Ovary (tissue), 10 donors: ENCODE measurements at places on chromosomes 1 and 21. TPM values are rescaled to one million over a fixed set of nuclear protein-coding genes. Genes with fewer than 3 reads are reported as not detected.
A peak's percentile ranks its signal among the peaks of the same experiment; 100 is the strongest.

DAP3 gene
- 140 TPM for total RNA-seq

OPRD1 gene
- total RNA-seq, result not detected

VWA5B1 gene
- not detected for total RNA-seq

PLPPR4 gene
- total RNA-seq, result 0.31 TPM

TTC39A gene
- 0.28 TPM for total RNA-seq

BTBD8 gene
- total RNA-seq, result 2.0 TPM

ATAD3C gene
- 5.2 TPM for total RNA-seq

CYP4A22 gene
- not detected for total RNA-seq

BEND5 gene
- 11.8 TPM for total RNA-seq

TINAGL1 gene
- 31.4 TPM for total RNA-seq

DNA sequence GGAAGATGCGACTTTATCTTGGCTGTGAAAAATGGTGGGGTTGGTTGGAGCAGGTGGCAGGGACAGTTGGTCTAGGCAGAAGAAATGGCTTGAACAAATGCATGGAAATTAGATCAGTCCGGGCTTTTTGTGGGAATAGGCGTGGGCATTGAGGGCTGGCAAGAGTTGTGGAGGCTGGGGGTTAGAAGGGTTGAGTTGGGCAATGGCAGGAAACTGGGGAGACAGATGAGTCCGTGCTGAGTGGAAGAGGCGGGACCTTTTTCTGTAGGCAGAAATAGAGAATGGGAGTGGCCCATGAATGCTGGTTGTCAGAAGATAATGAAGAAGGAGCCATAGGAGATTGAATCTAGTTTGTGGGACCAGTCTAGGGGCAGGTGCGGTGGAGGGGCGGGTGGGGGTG lies 6.9 kb downstream of the PDPN start:
- DNase-seq, result no peak

DNA sequence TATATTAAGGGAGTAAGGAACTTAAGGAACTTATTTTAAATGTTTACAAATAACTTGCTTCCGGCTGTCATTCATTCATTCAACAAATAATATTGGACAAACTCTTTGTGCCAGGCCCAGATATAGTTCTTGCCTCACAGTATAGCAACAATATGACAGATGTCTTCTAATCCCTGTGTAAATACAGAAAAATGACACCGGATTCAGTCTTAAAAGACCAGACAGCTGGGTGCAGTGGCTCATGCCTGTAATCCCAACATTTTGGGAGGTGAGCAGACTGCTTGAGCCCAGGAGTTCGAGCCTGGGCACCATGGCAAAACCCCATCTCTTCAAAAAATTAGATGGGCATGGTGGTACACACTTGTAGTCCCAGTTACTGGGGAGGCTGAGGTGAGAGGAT lies 23.7 kb downstream of the EIF2B3 start:
- no peak for DNase-seq

DNA sequence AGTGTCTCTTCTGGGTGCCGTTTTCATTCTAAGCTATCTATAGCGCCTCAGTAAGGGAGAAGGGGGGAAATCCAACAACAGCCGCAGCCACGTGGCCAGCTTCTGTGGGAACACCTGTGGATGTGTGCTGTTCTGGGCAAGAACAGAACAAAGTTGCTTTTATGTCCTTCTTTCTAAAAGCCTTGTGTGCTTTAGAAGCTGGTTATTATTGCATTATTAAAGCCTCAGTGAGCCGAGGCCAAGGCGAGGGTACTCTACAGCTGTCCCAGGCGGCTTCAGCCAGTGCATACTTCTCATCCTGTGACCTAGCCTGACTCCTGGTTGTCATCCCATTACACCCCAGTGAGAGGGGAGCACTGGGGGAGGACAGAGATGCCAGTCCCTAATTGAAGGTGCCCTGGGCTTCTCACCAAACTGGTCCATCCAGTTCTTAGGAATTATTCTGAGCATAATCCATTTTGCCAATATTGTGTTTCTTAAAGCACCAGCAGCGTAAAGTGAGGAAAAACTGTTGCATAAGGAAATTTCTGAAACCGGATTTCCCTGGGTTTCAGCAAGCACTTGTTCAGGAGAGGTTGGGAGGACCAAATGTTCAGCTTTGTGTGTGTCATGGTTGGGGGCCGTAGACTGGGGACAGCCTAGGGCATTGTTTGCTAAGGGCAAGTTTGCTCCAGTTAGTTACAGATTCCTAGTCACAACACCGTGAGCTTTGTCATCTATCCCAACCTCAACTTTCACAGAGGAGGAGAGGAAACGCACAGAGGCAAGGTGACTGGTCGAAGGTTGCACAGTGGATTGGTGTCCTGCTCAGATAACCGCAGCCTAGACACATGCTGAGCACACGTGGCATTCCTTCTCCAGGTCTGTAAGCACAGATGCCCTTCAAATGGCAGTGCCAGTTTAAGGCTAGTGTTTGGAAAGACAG lies 61.0 kb upstream of the ATP1A1 start:
- DNase-seq, result no peak

GRCh38 chr1:6298940-6299465 lies 38.1 kb upstream of the GPR153 start:
- DNase-seq, result no peak

DNA sequence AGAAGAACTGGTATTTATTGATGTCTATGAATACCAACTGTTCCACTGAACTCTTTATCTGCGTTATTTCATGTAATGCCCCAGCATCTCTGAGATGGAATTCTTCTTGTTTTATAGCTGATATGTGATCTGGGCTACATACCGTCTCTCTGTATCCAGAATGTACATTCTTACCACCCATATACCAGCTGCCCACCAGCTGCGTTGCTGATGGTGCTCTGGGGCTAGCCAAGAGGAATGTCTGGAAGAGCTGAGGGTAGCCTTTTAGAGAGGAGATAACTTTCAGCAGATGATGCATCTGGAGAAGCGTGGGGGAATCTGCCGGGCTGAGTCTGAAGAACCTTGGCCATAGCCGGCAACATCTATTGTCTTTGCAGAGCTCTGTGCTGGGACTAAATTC lies 137.5 kb downstream of the RYR2 start:
- no peak for DNase-seq

- DNase-seq, result no peak
Measured at GRCh38 chr1:31949862-31950261, 11.7 kb upstream of the PTP4A2 start.

DNA sequence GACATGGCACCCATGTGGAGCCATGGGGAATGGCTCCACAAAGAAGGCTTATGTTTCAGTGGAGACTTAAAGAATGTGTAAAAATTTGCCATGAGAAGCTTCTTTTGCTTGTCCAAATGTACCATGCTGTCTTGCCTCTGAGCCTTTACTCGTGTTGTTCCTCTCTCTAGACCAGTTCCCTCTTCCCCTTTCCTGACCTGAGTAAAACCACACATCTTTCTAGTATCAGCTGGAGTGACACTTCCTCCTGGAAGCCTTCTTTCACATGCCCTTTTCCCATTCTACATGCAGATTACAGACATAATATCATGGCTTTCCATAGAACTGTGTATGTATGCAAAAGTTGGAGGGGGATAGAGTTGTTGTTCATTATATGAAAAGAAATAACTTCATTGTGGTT lies 13.6 kb upstream of the GPX7 start:
- no peak for DNase-seq

- no peak for DNase-seq
Measured at GRCh38 chr1:39761557-39762260, 9.4 kb downstream of the OXCT2 start.

DNA sequence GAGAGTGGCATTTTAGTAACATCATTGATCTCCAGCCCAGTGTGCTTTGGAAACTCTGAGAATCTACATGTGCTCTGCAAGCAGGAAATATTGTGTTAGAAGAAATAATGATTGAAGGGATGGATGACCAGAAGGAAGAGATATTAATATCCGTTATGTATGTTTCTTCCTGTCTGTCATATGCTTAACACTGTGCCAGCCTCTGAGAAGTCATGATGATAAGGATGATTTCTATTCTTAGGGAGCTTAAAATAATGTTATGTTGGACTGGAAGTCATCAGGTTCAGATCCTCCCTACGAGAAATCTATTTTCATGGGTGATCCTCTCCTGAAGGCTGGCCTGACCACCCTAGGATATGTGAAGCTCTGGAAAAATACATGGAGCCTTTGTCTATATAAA lies 192.4 kb upstream of the GORAB start:
- DNase-seq, result no peak

DNA sequence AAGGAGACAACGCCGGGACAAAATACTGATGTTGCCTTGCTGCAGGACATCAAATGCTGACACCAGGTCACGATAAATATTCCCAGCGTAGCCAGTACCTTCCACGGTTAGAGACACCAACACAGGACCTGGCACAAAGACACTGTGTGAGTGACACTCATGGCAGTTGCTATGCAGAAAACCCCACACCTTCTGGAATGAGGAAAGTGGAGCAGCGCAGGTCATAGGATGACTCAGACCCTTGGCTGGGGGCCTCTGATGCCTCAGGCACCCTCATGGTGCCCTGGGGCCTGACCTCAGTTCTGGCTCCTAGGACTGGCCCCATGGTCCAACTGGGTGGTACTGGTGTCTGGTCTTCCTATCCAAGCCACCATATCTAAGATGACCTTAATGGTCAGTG lies 7.0 kb downstream of the DCST2 start:
- no peak for DNase-seq

- DNase-seq, result peak; percentile 32
Measured at GRCh38 chr1:226411619-226412018, 3.7 kb upstream of the PARP1 start.

DNA sequence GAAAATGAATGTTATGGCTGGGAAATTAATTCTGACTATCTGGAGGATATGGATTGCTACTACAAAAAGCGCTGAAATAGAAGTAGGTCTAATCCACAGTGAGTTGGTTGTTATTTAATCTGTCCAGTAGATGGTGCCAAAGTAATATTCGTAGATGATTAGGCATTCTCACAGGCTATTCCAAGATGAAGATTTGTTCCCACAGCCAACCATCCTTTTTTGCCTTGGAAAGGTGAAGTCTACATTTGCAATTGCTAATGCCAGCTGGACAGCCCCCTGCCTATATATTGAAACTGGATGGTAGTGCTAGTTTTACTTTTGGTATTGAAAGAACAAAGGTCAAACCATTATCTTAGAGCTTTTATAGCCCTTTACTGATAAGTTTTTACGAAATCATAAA lies 43.8 kb downstream of the RBM11 start:
- DNase-seq, result no peak

DNA sequence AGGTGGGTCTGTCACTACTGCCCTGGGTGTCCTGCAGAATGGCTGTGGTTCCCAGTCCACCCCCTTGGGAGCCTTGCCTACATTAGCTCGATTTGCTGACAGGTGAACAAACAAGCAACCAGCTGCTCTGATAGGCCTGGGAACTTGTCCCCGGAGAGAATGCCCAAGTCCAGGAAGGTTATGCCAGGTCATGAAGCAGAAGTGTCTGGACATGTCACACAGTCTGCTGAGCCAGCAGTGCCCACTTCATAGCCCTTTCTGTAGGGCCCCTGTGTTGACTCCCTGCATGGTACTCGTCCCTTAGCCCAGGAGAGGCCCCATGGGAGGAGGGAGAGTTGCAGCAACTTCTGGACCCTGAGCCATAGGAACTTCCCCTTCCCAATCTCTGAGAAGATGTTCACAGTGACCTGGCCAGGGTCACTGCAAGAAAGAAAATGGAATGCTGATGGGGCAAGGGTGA lies 31.0 kb downstream of the UCK2 start:
- no peak for DNase-seq

DNA sequence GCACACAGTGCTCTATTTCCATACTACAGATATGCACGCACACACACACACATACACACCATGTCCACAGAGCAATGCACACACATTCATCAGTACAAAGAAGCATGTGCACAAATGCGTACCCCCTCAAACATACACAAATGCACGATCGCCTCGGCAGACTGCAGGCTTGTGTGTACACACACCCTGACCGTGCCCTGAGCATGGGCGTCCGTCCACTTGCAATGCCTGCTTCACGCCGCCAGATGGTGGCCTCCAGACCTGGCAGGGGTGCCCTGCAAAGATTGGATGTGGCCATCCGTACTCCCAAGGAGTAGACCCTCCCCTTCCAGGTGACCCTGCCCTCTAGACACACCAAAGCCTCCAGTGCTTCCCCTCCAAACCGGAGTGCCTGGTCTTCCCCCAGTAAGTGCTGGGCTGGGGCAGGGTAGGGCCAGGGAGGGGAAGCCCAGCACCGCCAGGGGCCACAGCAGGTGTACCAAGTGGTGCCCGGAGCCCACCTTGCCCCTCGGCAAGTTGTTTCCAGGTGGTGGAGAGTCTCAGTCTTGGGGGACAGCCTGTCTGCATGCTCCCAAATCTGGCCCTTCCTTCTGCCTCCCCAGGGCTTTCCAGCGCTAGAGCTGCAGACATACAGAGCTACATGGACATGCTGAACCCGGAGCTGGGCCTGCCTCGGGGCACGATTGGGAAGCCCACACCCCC lies 20.6 kb downstream of the ESPN start:
- DNase-seq, result no peak

- DNase-seq, result no peak
Measured at GRCh38 chr1:243213045-243213787, 41.9 kb downstream of the CEP170 start.

DNA sequence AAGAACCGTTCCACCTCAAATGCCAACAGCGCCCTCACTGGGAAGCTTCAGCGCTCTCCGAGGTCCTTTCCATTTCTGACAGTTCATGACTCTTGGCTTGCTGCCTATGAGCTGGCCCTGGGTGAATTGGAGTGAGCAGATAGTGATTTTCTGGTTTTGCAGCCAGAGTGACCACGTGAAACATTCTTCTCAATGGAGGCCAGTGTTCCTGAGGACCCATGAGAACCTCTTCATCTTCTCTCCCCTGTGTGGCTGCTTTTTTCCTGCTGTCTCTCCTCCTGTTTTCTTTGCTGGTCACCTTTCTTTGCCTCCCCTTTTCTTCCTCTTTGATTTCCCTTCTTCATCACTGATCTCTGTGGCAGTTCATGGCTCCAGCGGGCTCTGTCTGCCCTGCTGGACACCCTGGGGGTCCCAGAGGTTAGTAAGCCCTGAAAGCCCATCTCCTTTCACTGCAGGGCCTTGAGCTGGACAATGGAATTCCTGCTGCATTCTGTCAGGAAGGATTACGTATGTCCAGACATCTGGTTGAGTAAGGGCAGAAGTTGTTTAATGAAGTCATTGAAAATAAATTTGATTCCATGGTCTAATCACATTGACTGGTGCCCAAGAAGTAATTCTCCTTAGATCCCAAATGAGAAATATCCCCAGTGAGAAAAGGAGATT lies 29.9 kb downstream of the VASH2 start:
- DNase-seq, result no peak

DNA sequence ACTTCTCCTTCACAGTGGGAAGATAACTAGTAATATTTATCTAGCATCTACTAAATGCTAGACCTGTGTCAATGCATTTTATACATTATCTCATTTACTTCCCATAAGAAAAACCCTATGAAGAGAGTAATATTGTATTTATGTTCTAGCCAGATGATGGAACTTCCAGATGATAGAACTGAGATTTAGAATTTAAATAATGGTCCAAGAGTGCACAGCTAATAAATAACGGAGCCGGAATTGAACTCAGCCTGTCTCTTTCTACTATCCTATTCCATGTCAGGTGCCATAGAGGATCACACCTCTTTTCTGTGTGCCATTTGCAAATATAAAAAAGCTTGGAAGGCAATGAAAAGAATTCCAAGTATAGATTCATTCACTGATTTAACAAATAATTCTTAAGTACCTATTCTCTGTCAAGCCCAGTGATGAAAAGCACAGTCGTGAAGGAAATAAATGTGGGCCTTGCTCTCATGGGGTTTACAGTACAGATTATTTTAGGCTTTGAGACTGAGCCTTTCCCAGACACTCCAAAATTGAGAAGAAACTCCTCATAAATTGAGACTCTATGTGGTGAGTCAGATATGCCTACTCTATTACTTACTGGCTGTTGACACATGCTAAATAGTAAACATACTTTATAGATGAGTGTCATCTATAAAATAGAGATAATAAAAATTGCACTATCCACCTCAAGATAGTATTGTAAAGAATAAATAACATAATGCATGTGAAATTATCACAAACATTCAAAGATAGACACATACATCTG lies 378.0 kb upstream of the PRMT6 start:
- no peak for DNase-seq
